Gastroesophageal sphincter (tissue), 4 donors: ENCODE measurements at places on chromosomes 3 and 15. TPM values are rescaled to one million over a fixed set of nuclear protein-coding genes. Genes with fewer than 3 reads are reported as not detected.

NPTN gene
- 338 TPM for total RNA-seq

SOX14 gene
- total RNA-seq: not detected

DNA sequence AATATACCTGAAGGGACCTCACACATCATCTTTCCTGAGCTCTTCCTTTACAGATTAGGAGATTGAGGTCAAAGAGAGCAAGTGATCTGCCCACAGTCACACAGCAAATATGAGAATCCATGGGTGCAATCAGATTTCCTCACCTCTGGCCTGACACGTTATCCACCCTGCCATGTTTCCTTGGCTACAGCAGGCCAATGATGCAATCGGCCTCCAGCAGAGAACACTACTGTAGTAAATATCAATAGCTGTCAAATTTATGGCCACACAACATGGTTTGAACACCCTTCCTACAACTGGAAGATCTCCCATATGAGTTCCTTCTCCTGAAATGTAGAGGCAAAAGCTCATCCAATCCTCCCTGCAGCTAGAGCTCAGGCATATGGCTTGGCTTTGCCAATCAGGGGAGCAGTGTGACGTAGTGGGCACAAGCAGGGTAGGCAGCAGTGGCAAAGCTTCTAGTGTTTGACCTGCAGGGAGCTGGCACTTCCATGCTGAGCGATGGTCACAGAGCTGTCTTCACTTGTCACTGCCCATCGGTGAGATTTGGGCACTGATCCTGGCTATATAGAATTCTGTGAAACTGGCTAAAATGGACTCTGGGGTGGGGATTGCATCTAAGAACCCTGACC, 271.3 kb downstream of the TJP1 start:
- ATAC-seq: no peak

ETV5 gene
- 5.9 TPM for total RNA-seq

DNA sequence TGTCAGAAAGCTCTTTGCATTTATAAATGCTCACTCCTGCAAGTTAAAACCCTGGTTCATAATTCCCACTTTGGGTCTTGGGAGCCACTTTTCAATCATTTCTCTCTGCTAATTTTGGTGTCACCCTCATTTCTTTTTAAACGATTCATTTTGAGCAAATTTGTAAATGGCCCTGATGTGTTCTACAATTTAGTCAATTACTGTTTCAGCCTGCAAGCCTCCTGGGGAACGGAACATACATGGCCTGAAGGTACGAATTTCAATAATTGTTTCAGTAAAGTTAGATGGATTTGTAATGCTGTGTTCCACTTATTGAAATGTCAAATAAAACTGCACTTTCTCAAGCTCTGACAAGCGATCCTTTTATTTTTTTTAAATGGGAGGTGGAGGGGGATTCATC, 43.2 kb downstream of the MAP2K5 start:
- ATAC-seq: no peak

DNA sequence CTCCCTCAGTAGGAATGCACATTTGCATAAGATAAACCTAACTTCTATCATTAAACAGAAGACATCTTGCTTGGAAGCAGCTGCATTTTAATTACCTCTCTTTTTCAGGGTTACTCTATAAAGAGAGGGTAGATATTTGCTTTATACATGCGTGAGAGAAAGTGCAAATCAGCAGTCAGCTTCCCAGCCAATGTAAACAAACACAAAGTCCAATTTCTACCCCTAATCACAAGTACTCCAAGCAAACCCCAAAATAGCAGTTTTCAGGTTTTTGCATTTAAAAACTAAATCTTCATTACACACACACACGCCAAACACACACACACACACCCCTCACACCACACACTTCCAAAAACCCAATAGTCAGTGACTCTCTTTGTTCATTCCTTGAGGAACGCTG, 303.9 kb upstream of the ALCAM start:
- no peak for ATAC-seq

GRCh38 chr3:99013077-99013476, 111.6 kb upstream of the DCBLD2 start:
- no peak for ATAC-seq

GOLGA8G gene
- not detected for total RNA-seq

HTR3E gene
- total RNA-seq: not detected

DNA sequence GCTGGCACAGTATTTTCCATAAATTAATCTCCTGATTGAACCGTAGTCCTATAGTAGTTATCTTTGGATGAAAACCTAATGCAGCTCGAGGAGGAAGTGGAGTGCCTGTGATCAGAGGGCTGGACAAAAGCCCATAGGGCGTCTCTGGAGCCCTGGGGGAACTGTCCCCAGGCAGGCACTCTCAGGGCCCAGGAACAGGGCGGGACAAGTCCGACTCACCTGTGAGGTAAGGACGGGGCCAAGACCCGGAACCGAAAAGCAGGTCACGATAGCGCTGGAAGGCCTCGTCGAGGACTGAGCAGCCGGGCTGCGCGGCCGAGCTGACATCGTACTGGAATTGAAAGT, 341 bp downstream of the HEXA start:
- ATAC-seq: peak; percentile 52

- no peak for ATAC-seq
These were observed 59.3 kb downstream of the NR1D2 start for GRCh38 chr3:24004171-24004938.

- ATAC-seq: no peak
These were observed 272.7 kb upstream of the RGMA start for GRCh38 chr15:93361703-93362102.

DNA sequence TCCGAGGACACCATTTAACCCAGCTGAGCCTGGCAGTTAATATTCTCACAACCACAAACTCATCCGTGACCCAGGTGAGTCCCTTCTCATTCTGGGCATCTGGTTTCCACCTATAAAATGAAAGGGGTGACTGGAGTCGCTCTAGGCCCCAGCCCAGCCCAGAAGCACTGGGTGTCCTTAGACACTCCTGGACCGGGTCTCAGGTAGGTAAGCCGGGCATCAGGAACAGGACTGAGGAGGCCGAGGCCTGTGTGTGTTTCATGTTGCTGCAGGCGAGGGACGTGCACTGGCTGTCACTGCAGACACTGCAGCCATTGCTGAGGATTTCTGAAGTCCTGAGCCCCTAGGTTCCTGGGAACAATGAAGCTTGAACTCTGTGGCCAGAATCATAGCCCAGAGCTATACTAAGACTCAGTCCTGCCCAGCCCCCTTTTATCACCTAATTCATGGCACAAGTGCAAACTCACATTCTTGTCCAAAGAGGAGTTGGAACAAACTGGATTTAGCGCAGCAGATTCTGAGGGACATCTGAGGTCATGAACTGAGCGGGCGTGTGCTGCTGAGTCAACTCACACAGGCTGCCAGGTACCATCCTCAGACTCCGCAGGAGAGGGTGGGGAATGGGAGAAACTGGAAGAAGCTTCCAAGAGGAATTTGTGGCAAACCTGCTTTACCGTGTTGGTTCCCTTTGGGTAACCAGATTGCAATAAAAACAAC, 184.9 kb downstream of the FAM43A start:
- ATAC-seq: no peak

C3orf49 gene
- total RNA-seq: not detected

DNA sequence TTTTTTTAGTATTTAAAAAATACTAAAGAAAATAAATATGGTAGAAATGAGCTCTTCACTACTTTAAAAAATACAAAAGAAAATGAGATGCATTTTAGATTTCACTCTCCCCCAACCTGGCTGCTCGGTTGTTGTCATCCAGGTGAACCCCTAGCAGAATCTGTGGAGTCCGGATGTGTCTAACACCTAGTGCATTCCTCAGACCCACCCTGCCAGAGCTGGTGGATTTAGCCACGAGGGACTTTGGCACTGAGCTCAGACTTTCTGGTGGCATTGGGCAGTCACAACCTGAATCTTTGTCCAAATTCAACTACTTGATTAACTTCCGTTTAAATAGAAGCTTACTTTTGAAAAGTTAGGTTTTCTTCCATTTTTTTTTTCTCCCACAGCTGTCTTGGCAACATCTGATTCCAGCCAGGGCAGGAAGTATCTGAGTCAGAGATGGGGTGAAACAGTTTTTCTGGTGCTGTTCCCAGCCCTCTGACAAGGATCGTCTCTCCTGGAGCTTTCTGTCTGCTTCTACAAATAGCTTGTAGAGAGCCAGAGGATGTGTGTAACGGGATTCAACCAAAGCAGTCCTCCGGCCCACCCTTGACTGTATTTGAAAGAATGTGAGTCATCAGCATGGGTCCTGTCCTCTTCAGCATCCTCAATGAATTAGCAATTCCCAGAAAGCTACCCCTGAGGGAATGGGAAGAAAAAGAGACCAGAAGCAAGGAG, 301.8 kb upstream of the MCTP2 start:
- ATAC-seq: peak; percentile 97

GRCh38 chr3:150519026-150519425, 27.3 kb downstream of the SERP1 start:
- no peak for ATAC-seq

SNTN gene
- total RNA-seq: not detected

TAGLN3 gene
- 2.7 TPM for total RNA-seq

DNA sequence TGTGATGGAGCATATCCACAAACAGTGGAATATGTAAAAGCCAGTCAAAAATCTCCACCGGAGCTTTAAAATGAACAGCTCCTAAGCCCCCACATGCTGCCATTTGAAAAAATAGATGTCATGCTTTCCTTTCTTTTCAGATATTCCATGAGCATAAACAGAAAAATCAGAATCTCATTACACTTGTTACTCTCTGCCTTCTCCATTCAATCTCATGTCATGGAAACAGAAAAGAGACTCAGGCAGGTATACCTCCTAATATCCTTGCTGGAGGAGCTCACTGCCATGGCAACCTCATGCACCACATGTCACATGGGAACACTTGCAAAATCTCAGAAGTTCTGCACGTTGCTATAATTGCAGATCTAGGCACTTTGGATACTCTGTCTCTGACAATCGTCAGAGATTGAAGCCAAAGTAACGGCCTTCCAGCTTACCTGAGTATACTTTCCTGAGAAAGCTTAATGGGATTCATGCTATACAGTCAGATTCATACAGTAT, 317.0 kb upstream of the ADAMTS9 start:
- ATAC-seq: no peak

- no peak for ATAC-seq
These were observed 5.3 kb downstream of the FAM174B start for GRCh38 chr15:92650256-92650655.

- no peak for ATAC-seq
These were observed 1.4 kb downstream of the EPHB1 start for GRCh38 chr3:134796281-134797056.

DNA sequence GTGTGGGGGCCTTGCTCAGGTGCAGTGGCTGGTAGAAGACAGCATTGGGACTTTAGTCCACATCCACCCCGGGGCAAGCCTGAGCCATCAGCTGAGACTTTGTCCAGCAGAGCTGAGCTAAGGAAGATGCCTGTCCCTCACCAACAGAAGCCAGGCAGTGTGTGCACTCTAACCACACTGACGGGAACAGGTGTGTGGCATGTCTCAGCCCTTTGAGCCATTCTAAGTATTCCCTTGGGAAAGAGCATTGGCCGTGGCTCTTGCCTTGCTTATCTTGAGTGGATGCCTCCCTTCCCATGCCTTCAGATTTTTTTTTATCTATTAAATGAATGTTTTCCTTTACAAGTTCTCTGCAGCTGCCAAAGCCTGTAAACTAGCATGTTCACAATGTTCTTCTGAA, 3.5 kb downstream of the GABRA5 start:
- ATAC-seq: no peak

- no peak for ATAC-seq
These were observed 13.5 kb upstream of the NR1D2 start for GRCh38 chr3:23931597-23931996.

TRIM42 gene
- not detected for total RNA-seq

VIPR1 gene
- 3.8 TPM for total RNA-seq

- ATAC-seq: no peak
These were observed 33.6 kb upstream of the TOPAZ1 start for GRCh38 chr3:44208086-44208485.

ADAMTS17 gene
- total RNA-seq: 9.1 TPM

- no peak for ATAC-seq
These were observed 30.1 kb downstream of the FOXL2 start for GRCh38 chr3:138916824-138917223.

AGBL1 gene
- total RNA-seq: 0.13 TPM

DNA sequence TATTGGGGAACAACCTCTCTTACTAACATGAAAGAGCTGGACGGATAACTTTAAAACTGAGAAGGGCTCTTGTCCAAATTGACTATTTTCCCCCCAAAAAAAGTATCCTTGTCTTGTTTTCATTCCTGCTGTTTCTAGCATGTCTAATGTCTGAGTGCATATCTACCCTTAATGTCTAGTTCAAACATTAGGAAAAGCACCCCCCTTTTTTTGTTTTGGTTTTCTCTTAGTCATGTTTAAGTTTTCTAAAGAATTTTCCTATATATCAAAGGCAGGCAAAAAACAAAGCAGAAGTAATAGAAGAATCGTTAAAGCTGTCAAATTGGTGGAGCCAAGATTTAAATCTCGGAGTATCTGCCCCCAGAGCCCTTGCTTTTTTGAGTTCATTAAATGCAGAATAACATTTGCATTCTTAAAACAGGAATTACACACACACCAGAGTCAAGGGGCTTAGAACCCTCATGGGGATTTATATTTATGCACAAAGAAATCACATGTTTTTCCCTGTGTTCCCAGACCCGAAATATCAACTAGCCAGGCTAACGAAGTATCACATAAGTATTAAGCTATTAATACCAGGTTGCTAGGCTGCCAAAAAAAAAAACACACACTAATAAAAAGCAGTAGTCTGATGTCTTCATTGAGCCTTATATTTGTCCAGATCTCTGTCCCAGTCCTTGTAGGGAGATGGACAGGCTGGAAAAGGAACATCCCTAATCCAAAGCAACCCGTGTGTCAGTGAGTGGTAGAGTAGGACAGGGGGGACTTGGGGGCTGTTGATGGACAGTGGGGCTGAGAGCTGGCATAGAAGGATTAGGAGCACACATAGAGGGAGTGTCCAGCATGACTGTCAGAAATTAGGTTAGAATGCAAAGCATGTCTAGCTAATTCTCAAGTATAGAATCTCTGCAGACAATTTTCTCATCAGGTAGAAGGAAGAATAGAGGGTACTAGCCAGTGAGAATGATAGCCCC, 103.6 kb upstream of the BFSP2 start:
- ATAC-seq: no peak

GRCh38 chr3:116238846-116239565, 206.3 kb downstream of the LSAMP start:
- ATAC-seq: no peak

GRCh38 chr3:181274025-181274424, 284.5 kb upstream of the DNAJC19 start:
- ATAC-seq: no peak

DNA sequence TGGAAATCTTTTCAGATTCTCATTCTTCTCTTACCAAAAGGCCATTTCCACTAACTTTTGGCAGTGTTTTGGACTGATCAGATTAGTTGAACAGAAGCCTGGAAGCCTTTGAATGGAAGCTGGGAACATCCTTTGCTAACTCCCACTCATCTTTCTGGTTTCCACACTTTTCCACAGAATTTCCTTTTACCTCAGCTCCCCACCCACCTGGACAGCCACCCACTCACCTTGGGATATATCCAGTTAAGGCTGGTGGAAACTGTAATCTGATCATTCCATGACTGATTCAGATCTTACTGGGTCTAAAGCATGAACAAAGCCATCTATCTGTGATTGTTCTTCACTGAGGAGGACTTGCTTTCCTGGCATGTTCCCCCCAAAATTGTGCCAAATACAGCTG, 119.5 kb downstream of the CCNL1 start:
- ATAC-seq: no peak
